ENCODE measurements at places on chromosomes 7 and 10.

GRCh38 chr7:155291045-155291530, 6.6 kb upstream of the INSIG1 start:
- DNase-seq = no peak

- DNase-seq = no peak
These were observed 918.1 kb upstream of the SORCS1 start for GRCh38 chr10:108082596-108082995.

GRCh38 chr7:96183163-96183670, 138.7 kb downstream of the SLC25A13 start:
- no peak for DNase-seq

- DNase-seq = no peak
These were observed 6.3 kb downstream of the C7orf57 start for GRCh38 chr7:48041653-48041970.

- DNase-seq = no peak
These were observed 37.3 kb downstream of the ADAM12 start for GRCh38 chr10:126351021-126351420.

DNA sequence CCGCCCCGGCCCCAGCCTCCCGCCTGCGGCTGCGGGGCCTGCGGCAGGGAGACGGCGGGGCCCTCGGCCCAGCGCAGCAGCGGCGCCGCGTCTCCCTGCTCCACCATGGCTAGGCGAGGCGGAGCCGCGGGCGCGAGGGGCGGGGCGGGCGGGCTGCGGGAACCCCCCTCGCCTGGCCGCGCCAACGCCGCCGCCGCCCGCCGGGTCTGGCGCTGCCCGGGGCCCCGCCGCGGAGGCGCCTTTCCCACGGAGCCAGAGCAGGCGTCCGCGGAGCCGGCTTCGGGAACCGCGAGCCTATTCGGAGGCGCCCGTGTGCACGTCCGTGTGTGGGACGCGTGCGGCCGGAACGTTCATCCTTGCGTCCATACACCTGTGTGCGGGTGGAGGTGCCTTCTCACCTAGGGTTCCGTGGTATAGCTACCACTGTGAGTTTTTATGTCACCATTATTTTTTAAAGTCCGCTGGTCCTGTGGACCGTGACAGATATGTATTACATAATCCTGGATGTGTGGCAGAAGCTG, at the start of gene DENND11:
Gene DENND11, minus strand, starts transcription at position 120 of the 521 bp plus-strand sequence. Its CDS starts 13 bp downstream, at position 107.
- peak; percentile 44 for DNase-seq

GRCh38 chr7:119232091-119232490, 1007.6 kb downstream of the ANKRD7 start:
- DNase-seq = no peak

DNA sequence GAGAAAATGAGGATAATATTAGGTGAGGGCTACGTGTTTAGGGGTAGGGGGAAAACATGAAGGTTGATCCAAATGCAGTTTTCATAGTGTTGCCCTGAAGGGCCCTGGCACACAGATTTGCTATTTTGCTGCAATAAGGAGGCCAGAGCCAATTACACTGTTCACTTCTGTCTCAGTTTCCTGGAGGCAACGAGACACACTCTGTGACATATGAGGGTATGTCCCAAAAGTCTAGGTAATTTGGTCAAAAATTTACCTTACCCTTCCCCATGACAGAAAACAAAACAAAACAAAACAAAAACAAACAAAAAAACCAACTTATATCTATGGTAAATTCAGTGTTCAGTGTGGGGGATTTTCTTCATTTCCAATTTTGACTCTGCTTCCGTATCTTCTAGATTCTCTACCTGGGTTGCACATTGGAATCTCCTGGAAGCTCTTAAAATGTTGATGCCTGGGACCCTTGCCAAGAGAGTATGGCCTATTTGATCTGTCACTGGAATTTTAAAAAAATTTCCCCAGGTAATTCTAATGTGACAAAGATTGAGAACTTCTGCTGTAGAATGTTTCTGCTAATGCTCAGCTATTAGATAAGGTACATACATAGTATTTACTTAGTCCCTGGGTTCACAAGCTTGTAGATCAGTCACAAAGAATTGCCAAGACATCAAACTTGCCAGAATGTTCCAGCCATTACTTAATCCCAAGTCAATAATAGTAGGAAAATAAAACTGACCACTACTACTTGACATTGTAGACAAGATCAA, 139.5 kb downstream of the SEMA3E start:
- DNase-seq = no peak

DNA sequence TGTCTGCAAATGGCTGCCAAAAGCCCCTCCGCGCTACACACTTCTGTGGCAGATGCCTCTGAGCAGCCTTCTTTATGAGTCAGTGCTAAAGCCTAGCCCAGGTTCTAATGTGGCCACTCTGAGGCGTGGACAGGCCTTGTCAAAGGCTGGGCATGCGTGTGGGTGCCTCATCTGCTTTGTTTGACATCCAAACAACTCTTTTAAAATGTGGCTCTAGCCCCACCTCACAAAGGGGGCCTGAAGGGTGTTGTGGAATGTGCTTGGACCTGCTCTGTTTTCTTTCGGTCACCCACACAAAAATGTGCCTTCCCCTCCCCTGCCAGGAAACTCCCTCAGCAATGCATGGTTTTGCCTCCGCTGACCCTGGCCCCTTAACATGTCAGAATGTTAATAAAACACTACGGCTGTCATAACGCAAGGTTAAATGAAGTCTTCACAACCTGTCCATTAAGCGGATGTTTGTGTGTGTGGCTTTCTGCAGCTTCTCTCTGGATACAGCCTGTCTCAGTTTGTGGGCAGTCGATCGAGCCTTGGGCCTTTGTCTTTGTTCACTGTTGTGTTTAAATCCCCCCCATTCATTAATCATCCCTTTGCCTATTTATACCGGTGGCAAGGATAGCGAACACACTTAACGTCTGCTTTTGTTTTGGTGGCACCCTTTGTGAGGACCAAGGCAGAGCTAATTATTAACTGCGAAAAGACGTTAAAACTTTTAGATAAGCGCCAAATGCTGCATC, 718.9 kb downstream of the LRMDA start:
- no peak for DNase-seq

GRCh38 chr10:17431871-17432311, 22.5 kb downstream of the ST8SIA6 start:
- DNase-seq = no peak

GRCh38 chr10:27578316-27578715, 74.2 kb downstream of the RAB18 start:
- no peak for DNase-seq

DNA sequence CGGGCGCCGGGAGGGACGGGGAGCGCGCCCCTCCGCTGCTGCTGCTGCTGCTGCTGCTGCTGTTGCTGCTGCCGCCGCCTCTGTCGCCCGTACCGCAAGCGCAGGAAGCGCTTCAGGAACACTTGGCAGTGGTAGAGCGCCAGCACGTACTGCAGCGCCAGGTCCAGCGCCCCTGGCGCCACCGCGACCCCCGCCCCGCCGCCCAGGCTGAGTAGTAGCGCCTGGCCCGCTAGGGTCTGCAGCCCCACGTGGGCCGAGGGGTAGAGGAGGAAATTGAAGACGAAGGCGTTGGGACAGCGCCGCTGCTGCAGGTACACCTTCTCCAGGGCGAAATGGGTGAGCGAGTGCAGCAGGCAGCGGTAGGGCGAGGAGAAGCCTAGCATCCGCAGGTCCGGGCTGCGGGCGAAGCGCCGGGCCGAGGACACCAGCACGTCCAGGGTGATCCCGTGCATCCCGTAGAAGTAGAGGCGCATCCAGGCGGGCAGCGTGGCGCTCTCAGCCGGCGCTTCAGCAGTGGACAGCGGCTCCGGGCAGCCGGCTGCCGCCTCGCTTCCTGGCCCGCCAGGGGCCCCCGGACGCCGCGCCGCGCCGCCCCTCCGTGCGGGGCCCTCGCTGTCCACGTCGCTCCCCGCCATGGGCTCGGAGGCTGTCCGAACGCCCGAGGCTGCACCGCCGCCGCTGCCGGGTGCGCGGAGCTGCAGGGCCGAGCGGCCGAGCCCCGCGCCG, at the start of gene TMEM229A:
Gene TMEM229A, minus strand, starts transcription at position 699 of the 726 bp plus-strand sequence. Its CDS starts 64 bp downstream, at position 635.
- DNase-seq = no peak

- DNase-seq = no peak
These were observed 572.6 kb downstream of the IPMK start for GRCh38 chr10:57694956-57695608.

- DNase-seq = no peak
These were observed 62.0 kb upstream of the NAMPT start for GRCh38 chr7:106346678-106347217.

- no peak for DNase-seq
These were observed 29.2 kb downstream of the TFAM start for GRCh38 chr10:58414270-58415041.

DNA sequence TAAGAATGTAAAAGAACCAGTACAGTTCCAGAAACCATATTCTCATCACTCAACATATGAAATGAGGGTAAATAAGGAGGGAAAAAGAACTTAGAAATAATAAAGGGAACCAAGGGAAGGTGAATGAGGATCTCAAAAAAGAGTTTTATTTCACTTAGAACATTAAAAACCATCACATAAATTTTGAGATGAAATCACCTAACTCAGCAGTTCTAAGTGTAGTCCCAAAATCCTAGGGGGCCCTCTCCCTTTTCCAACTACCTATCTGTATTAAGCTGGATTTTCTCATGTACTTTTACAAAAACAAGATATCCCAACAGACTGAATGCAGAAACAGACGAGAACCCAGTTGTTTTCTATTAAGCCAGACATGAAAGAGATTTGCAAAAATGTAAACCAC, 3.2 kb downstream of the ZCWPW1 start:
- DNase-seq = no peak

GRCh38 chr7:129951226-129952085, 1.3 kb downstream of the UBE2H start:
- DNase-seq = no peak

Data from activated T-cell treated with anti-CD3 and anti-CD28 coated beads for 1 hour (primary cell).